Stimulated activated CD4-positive, alpha-beta T cell treated with anti-CD3 and anti-CD28 coated beads, Interleukin-2, amount 100 ng/mL, for 4 hours (primary cell): ENCODE measurements at places on chromosomes 12 and 14.
A peak's percentile ranks its signal among the peaks of the same experiment; 100 is the strongest.

DNA sequence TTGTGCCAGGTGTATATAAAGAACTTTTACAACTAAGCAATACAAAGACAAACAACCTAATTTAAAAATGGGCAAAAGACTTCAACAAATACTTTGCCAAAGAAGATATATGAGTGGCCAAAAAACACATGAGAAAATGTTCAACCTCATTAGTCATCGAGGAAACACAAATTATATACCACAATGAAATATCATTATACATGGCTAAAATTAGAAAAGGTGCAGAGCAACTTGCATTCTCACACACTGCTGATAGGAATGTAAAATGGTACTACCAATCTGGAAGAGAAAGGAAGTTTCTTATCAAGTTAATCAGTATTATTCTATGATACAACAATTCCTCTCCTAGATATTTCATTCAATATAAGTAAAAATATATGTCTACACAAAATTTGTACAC is 131.6 kb upstream of the FRMD6 start:
- no peak for DNase-seq

DNA sequence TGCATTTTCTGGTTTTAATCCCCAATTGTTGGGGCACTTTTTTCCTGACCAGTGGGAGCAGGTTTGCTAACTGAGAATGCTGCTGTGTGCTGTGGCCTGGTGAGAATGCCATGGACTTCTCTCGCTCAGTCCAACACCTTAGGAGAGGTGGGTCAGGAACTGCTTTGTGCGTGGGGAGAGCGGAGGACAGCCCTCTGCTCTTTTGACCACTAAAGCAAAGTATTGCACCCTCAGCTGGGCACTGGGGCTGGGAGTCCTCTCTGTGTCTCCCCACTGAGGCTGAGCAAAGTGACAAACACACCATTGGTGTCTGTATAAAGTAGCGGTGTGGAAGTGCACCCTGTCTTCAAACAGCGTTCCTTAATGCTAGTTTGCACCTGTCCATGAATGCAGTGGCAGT is 136.2 kb downstream of the SAMD4A start:
- DNase-seq: no peak

DNA sequence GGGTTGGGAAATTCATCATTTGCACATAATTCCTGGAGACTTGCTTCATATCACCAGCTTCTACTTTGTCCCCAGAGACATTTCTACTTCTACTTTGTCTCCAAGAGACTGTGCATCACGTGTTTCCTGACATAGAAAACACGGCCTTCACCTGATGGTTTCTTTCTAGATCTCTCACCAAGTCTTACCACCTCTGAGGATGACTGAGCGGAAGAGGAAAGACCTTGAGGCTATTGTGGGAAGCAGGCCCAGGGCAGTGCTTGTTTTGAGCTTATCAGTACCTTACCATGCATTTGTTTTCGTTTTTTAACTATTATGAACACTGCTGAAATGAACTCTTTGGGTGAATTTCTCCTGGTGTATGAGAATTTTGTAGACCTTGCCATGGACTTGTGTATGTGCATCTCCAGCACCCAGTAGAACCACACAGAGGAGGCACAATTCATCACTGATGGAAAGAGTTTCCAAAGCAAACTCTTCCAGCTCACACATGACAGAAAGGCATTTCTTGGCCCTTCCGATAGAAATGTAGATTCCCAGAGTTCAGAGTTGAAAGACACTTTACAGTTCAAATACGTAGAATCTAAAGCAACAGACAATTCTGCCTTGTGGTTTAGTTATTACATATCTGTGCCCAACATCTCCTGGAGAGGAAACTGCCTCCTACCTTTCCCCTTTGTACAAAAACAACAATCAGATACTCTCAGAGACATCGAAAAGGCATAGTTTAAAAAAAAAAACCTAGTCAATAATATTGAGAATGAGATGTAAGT is 434.7 kb downstream of the FUT8 start:
- DNase-seq: peak; percentile 45

DNA sequence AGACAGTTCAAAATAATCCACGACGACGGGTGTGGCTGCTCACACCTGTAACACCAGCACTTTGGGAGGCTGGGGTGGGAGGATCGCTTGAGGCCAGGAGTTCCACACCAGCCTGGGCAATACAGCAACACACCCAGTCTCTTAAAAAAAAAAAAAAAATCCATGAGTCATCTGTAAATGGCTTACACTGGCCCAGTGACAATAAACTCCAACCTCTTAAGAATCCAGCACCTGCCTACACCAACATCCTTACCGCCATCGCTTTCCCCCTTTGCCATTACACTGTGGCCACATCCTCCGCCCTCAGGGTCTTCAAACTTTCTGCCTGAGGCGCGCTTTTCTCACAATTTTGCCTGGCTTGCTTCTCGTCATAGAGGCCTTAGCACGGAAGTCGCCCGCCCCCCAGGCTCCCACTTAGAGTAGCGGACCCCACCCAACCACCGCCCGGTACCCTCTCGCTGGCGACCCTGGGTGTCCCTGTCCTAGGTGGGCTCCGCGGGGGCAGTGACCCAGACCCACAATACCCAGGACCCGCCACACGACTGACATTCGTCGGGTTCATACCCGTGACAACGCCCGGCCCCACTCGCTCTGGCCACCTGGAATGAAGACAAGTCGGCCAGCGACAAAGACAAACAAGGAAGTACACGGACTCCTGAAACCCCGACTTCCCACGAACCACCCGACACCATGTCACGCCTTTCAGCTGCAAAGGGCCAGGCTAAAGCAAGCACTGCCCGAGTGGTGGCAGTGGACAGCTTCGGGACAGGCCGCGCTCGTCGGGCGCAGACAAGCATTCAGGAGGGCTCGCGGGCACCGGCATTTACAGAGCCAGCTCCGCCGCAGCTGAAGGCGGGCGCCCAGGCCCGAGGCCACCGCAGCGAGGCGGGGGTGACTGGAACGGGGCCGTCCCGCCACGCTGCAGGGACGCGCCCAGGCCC is 636 bp downstream of the GOLGA3 start:
- no peak for DNase-seq

DNA sequence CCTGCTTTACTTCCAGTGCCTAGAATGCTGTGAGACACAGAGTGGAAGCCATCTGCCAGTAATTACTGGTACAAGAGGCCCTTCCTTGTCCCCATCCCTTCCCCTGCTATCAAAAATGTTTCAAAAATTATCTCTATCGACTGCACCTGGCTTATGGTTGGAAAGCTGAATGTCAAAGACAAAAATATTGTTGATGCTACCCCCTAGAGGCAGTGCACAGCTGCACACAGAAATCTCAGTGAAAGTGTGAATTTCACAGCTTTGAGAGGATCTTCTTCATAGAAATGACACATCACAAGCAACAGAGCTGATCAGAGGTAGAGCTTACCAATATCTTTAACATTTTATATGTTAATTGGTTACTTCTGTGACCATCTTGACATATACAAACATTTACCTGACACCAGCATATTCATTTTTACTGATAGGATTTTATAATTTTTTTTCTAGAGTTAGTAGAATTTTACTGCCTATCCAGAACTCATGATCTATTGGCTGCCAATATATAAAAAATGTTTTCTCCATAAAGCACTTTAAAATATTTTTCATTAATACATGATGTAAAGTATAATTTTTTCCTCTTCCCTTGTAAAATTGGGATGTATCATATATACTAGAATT is 138.0 kb downstream of the AACS start:
- DNase-seq: no peak

DNA sequence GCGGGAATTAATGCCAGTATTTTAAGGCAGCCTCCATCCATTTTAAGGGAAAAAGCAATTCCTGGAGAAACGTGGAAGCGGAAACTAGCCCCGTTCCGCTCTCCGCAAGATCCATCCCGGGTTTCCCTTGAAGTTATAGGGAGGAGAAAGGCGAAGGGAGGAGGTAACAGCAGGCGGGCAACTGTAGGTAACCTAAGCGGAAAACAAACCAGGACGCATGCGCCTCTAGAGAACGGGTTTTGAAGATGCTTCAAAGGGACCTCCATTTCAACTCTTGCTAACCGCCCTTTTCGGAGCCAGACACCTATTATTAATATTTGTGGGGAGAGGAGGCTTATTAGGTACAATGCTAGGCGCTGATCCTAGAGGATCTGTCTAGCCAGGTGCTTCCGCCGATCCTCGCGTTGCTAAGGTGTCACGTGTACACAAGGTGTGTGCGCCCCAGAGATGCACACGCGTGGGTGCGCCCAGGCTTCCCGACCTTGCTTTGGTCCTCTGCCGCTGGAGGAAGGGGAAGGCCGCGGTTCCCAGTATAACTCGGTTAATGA is 6.2 kb downstream of the TBX5 start:
- no peak for DNase-seq

- no peak for DNase-seq
Observed at GRCh38 chr12:54585243-54585642, 3.2 kb downstream of the PPP1R1A start.

DNA sequence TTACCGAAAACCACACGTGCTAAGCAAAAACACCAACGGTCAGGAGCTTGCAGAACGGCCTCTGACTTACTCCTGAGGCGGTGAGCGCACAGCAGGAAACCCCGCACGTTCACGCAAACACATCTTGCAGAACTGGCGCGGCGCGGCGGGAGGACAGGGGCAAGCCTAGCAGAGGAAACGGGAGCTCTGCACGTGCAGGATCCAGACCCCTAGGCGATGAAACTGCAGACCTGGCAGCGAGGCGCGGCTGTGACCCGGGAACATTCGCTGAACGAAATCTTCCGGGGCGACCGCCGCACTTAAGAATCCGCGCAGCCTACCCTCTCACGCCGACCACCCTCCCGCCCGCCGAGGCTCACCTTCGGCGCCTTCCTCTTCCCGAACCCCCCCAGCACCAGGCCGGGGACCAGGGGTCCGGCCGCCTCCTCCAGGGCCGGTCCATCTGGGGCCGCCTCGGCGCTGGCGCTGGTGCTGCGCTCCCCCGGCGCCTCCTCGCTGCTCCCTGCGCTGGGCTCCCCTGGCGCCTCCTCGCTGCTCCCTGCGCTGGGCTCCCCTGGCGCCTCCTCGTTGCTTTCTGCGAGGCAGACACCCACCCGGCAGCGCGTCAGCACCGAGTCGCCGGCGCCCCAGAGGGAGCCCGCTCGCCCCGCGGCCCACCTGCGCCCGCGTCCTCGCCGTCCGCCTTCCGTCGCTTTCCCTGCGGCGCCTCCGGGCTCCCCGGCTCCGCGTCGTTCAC is 615 bp downstream of the DDX51 start:
- DNase-seq: no peak

DNA sequence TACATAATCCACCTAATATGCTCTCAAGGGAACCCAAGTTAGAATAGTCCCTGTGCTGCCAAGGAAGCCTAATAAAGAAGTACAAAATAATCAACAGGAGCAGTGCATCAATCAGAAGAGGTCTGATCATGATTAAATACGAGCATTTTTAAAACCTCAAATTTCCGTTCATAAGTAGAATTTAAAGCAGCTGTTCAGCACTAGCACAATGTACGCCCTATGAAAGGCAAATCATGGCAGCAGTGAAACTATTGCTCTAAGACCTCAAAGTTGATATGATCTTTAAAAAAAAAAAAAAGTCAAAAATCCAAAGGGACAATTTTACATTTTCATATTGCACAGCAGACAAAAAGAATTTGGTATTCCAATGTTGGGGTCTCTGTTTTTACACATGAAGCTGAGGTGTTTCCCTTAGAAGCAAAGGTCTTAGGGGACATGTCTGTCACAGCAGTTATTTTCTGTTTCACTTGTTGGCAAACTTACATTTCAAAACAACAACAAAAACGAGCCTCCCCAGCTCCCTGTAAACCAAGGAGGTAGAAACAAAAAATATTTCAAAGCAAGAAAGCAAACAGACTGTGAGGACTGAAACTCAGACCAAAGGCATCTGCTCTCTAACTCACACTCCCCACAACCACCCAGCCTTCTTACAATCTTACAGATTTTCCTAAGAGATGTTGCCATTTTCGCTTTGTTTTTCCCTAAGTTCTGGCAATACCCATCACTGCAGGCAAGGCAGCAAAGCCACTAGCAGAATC is 28.2 kb downstream of the SOX5 start:
- no peak for DNase-seq

GRCh38 chr14:59565087-59565486 is 11.5 kb downstream of the CCDC175 start:
- DNase-seq: no peak

- DNase-seq: no peak
Observed at GRCh38 chr12:50104417-50105366, 884 bp downstream of the GPD1 start.
